ENCODE measurements at places on chromosomes 16 and 17.

DNA sequence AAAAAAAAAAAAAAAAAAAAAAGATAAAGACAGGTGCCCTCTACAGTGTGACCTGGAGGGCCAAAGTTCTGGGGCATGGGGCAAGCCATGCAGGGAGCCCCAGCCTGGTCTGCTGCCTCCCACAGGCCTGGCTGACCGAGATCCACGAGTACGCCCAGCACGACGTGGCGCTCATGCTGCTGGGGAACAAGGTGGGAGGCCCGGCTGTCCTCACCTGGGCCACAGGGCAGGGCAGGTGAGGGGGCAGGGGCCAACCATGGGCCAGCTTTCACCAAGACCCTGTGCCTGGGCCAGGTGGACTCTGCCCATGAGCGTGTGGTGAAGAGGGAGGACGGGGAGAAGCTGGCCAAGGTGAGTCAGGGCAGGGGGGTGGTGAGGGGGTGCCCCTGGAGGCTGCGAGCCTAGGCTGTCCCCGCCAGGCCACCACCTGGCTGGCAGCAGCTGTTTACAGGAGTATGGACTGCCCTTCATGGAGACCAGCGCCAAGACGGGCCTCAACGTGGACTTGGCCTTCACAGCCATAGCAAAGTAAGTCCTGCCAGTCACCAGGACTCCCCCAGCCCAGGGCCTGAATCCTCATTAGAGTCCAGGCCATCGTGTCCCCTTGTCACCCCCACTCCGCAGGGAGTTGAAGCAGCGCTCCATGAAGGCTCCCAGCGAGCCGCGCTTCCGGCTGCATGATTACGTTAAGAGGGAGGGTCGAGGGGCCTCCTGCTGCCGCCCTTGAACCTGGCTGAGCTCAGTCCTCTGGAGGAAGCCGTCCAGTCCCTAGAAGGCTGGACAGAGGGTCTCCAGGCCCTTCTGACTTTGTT, 2.7 kb upstream of the TRAF7 start:
- DNase-seq = no peak

DNA sequence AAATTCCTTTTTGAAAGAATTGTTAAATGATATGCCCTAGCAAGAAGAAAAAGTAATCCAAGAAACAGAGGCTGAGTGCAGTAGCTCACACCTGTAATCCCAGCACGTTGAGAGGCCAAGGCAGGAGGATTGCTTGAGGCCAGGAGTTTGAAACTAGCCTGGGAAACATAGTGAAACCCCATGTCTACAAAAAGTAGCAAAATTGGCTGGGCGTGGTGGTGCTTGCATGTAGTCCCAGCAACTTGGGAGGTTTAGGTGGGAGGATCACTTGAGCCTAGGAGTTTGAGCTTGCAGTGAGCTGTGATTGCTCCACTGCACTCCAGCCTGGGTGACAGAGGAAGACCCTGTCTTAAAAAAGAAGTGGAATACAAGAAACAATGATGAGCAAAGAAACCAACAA, 56.1 kb downstream of the NT5M start:
- DNase-seq = no peak

- no peak for DNase-seq
These were observed 7.3 kb upstream of the TSPOAP1 start for GRCh38 chr17:58335779-58336455.

- no peak for DNase-seq
These were observed 2.2 kb downstream of the IRX3 start for GRCh38 chr16:54284319-54284930.

DNA sequence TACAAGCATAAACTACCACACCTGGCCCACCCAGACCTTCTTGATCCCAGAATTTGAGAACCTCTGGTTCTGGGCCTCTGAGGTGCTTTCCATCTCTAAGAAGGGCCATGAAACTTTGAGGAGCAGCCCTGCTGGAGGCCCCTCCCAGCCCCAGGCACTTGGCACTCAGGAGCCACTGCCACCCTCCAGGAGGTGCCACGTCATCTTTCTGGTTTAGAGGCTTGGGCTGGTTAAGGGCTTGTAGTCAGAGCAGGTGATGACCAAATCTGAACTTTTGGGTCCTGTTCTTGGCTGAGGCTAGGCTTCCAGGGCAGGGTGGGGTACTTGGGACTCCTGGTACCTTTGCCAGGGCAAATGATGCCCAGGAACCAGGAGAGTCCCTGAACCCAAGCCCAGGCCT, 13.8 kb upstream of the DLX4 start:
- DNase-seq = no peak
